ENCODE measurements at places on chromosomes 7 and 10. TPM values are rescaled to one million over a fixed set of nuclear protein-coding genes. Genes with fewer than 3 reads are reported as not detected.

The CPN1 gene
- not detected for total RNA-seq

The SERPINE1 gene
- total RNA-seq = 2,020 TPM

The FOXI2 gene
- not detected for total RNA-seq

The SLC18A3 gene
- total RNA-seq = not detected

The AVL9 gene
- 17.5 TPM for total RNA-seq

The OR2A12 gene
- not detected for total RNA-seq

The MKX gene
- 7.5 TPM for total RNA-seq

The OR2A7 gene
- total RNA-seq = 0.89 TPM

The LIPF gene
- total RNA-seq = not detected

The PTPRN2 gene
- 1.1 TPM for total RNA-seq

The GFRA1 gene
- total RNA-seq = 0.18 TPM

The MMRN2 gene
- total RNA-seq = 9.8 TPM

The FAM171A1 gene
- total RNA-seq = 16.7 TPM

The MYOZ1 gene
- total RNA-seq = not detected

The PRKCQ gene
- total RNA-seq = not detected

The AGR2 gene
- total RNA-seq = not detected

The RSBN1L gene
- total RNA-seq = 4.9 TPM

The BNIP3 gene
- total RNA-seq = 105 TPM

The WNT8B gene
- total RNA-seq = not detected

The SORCS3 gene
- total RNA-seq = not detected

The NEURL1 gene
- total RNA-seq = not detected

The OR9A2 gene
- not detected for total RNA-seq

The CTAGE6 gene
- total RNA-seq = 0.35 TPM

The NDUFB8 gene
- total RNA-seq = 279 TPM

The TDRD1 gene
- not detected for total RNA-seq

The LIPK gene
- not detected for total RNA-seq

The NRAP gene
- total RNA-seq = not detected

The ABCB1 gene
- not detected for total RNA-seq

The ZCCHC24 gene
- total RNA-seq = 33.3 TPM

All from myometrial cell (primary cell).